ENCODE measurements at places on chromosomes 2 and 18.

GRCh38 chr2:102632380-102633175, 13.2 kb downstream of the SLC9A2 start:
- no peak for DNase-seq

DNA sequence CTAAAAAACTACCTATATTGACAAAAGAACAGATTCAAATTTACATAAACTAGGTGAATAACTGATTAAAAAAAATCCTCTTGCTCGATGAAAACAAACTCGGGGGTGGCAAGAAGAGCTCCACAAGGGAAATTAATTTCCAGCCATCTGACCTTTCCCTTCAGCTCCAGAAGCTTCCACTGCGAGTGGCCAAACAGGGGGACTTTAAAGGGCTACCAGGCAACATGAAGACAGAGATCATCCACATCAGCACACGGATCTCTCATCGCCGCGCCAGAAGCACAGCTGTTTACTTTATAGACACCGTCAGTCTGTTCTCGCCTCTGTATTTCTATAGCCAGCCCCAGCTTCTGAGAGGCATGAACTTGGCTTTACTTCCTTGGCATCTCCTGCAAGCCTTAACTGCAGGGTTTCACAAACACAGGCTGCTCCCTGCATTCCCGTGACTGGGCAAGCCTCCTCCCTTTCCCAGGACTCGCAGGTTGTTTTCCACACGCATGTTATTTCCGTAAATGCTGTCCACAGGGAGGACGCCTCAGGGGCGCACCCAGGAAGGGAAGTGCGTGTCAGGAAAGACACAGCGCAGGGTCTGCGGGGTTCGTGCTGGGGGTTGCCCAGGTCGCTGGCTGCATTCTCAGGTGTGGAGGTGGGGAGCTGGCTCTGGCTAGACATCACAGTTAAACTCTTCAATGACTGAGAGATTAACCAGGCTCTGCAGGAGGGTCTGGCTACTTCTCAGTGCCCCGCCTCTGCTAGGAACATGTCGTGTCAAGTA, 85.0 kb downstream of the USP40 start:
- no peak for DNase-seq

DNA sequence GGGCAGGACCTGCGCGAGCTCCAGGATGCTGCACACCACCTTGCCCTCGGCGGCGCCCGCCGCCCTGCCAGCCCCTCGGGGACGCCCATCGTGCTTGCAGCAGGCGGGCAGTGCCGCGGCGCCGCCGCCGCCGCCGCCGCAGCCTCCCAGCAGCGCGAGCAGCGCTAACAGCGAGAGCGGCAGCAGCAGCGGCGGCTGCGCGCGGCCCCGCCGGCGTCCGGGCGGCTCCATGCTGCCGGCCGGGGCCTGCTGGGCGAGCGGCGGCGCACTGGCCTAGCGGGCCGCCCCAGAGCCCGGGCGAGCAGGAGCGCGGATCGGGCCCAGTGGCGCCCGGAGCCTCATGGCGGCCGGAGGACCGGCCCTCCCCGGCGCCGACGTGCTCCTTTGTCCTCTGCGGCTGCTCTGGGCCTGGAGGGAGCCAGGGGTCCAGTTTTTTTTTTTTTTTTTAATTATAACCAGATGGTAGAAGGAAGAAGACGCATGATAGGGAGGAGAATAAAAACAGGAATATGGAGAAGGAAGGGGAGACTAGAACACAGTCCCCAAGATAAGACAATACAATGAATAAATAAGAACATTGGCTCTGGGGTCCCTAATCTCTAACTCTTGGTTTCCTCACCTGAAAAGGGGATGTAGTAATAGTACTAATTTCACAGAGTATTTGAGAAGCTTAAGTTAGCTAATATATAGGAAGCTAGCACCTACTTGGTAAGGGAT, 17.1 kb upstream of the ANKRD62 start:
- no peak for DNase-seq

DNA sequence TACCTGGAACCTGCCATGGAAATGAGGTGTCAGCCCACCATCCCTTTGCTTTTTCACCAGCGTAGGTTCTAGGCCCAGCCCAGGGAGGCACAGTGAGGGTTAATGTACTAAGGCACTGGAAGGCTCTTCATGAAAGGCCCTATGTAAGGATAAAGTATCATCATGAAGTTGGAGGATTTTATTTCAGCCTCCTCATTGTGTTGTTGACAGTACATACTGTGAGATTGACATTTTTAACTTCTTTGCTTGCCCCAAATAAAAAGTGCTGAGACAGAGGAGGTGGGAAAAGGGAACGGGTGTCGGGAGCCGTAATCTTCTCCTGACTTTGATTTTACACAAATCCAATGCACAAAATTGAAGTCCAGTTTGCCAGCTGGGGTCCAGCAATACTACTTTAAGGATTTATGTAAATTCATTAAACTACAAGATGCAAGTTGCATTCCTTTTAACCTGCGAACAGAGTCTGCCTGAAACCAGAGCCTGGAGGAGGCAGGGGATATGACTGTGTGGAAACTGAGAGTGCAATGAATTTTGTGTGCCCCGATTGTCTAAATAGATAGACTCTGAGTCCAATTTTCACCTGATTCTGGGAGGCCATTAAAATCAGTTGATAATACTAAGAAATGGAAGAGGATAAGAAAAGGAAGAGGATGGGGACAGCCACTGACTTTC, 5.4 kb upstream of the NCKAP5 start:
- DNase-seq: no peak

DNA sequence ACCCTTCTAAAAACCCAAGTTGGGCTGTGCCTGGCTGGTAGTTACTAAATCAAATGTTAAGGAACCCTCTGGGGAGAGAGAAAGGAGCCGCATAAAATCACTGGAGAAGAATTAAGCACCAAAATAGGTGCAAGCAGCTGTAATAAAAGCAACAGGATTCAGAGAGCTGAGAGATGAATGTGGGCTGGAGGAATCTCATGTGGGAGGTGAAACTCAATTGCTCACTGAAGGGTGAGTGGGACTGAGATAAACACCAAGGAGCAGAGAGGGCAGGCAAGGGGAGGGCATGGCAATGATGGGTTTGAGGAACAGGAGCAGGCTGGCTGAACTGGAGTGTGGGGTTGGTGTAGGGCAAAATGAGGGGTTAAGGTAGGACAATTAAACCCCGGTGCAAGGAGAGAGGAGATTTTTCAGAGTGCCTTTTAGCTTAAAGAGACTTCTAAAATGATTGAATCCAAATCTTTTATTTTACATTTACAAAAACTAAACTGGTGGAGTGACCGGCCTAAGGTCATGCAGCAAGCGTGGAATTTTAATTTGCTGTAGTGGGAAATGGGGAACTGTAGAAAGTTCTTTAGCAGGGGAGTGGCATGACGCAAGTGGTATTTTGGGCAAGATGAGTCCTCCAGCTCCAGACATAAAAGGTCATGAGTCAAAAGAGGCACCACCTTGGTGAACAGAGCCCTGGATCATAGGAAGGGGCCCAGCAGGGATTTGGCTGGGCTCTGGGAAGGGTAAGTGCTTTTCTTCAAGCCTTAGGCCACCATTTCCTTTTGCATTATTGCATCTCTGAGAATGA, 10.5 kb downstream of the PLB1 start:
- no peak for DNase-seq

- DNase-seq: peak; percentile 66
These were observed 17.5 kb upstream of the TMEM163 start for GRCh38 chr2:134736167-134736880.

DNA sequence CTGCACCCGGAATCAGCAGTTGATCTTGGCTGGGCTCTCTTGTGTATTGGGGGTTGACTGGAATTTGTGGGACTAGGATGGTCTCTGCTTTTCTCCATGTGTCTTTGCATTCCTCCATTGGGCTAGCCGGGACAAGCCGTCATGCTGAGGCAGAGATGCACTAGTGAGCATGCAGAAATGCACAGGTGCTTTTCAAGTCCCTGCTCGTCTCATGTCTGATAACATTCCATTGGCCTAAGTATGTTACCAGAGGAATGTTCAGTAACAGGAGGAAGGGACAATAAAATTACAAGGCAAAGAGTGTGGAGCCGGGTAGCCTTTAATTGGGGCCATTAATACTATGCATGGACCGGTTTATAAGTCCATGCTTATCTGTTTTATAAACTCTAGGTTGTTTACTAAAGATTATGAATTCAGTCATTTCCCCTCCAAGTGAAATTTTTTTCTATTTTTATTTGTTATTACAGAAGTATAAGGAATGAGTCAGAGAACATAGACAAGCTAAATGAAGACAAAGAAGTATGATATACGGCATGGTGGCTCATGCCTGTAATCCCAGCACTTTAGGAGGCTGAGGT, 24.4 kb upstream of the AAK1 start:
- DNase-seq: no peak

DNA sequence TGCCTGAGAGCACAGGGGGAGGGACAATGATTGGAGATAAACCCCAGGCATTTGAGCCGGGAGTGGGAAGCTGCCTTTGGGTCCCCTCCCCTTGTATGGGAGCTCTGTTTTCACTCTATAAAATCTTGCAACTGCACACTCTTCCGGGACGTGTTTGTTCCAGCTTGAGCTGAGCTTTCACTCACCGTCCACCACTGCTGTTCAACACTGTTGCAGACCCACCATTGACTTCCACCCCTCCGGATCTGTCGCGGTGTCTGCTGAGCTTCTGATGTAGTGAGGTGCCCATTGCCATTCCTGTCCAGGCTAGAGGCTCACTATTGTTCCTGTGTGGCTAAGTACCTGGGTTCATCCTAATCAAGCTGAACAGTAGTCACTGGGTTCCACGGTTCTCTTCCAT, 231.6 kb upstream of the CWC22 start:
- DNase-seq: no peak

GRCh38 chr2:99404039-99404796, 67.0 kb downstream of the EIF5B start:
- DNase-seq: peak; percentile 39

GRCh38 chr2:234240917-234241316, 190.4 kb downstream of the SPP2 start:
- DNase-seq: no peak

- DNase-seq: no peak
These were observed 194.5 kb upstream of the NXPH2 start for GRCh38 chr2:138974651-138975050.

DNA sequence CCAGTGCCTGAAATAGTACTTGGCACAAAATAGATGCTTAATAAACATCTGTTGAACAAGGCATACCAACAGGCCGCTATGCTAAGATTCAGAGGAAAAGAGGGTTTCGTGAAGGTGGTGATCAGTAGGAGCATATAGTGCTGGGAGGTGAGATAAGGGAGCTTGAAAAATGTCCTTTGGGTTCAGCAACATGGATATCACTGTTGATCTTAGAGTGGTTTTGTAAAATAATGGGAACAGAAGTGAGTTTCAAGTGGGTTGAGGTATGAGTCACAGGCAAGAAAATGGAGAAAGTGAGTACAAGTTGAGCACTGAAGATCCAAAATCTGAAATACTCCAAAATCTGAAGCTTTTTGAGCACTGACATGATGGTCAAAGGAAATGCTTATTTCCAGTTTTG, 4.4 kb downstream of the CENPO start:
- DNase-seq: no peak

DNA sequence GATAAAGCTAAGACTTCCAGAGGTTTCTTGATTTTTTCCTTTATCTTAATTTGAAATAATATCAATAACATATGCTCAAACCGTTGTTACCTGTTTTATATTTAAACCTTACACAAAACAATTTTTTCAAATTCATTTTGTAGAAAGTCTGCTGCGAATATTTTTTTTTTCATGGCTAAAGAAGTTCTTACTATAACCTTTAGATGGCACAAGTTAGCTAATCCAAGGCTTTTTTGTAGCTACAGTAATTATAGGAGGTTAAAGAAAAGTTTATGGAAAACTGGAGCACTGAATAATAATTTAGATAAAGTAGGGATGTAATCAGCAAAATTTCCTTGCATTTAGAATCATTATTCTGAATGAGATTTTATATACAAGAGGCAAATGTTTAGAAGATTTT, 78.0 kb upstream of the PNPT1 start:
- peak; percentile 17 for DNase-seq

DNA sequence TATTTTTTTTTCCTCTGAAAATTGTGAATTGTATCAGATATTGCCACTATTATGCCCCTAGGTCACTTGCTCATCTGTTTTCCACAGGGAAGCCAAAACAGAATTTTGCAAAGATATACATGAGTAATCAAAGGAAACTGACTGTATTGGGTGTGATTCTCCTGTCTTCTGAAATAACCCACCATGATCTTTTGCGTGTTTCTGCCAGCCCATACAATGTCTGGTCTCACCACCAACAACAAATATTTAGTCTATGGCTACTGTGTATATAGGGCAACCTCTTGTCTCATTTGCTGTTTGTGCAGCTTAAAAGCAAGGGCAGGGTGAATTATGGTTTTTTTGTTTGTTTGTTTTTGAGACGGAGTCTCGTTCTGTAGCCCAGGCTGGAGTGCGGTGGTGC, 26.5 kb downstream of the EPAS1 start:
- DNase-seq: no peak

DNA sequence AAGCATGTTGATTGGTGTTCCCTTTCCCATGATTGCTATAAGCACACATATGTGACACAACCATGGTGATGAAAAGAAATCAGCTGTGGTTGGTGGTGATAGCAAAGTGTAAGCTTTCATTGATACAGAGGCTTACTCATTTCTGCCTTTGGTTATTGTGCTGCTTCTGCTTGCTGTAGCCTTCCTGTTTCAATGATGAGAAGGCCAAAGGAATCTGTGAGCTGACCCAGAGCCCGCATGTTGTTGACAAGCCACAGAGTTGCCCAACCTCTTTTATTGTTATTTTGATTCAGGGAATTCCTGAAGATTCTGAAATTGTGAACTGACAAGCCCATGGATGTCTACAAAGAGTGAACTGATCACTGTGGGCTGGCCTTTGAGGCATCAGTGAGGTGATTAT, 164.4 kb downstream of the TMEFF2 start:
- no peak for DNase-seq

DNA sequence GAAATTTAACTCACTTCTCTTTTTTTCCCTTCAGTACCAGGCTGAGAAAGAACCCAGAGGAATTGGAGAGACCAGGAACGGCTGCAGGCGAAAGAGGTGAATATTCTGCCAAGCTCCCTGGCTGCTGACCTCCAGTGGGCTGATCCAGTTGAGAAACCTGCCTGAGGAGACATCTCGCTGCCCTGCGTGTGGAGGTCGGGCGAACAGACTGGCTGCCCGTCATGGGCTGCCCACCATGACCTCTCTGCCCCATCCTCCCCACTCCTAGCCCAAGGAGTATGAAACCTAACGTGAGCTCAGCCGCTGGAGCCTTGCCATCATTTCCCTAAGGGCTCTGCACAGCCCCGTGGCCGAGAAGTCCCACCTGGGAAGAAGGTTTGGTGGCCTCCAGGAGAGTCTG, 148.8 kb upstream of the SALL3 start:
- no peak for DNase-seq

Measured in KBM-7 (cell line).